NCI-H146 (cell line): ENCODE measurements at places on chromosomes 2 and 18.

DNA sequence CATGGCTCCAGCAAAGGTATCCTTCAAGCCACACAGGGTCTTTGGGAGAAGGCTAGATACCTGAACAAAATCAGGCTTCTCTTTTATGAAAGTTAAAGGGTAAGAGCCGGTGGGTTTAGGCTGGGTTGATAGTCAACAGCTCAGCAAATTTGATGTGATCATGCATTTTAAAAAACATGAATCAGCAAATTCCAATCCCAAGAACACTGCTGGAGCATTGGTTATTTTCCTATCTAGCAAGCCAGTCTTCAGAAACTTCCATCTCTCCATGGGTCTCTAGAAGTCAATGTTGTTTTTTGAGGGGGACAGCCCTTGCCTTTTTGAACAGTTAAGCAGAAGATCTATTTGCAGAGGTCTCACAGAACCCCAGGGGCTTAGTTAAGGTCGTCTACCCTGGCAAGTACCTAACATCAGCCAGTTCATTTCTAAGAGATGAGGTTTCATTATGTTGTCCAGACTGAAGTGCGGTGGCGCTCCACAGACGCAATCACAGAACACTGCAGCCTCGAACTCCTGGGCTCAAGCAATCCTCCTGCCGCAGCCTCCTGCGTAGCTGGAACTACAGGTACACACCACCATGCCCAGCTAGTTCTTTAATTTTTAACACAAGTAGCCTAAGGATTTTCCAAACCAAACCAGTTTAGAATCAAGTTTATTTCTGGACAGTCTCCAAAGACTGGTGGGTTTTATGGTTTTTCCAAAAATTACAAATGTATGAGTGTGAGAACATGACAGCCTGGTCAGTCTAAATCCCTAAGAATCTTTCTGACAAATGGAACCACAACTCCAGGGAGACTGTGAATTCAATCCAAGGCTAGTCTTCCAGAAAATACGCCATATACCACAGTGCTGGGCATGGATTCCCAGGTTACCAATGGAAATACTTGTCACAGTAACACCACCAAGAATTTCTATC lies 4.1 kb upstream of the ZCCHC2 start:
- no peak for DNase-seq

GRCh38 chr18:58581265-58581664 lies 47.6 kb downstream of the ALPK2 start:
- DNase-seq: peak; percentile 30

DNA sequence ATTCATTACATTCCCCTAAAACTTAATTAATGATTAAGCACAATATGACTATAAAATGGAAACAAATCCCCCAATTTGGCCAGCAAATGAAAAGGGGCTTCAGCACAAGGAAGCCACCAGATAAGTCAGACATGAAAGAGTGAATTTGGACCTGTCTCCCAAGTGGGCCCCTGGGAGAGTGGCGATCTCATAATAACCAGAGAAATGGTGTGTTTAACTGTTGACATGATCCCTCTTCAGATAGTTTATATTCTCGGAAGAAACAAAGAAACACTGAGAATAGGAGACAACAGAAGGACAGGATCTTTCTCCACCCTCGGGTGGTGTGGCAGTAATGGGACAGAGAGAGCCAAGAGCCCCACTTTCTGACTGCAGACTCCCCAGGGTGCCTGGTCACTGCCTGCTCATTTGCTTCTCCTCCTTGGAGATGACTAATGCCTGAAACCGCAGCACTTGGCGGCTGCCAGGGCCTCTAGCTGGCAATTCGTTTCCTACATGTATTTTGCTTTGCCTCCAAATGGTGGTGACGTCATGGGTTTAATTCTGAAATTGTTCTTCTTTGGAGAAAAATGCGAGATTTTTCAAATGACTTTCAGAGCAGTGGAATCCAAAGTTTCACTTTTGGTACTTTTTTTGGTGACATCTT lies 46.4 kb upstream of the SPP2 start:
- no peak for DNase-seq

GRCh38 chr2:183081911-183082310 lies 3.4 kb downstream of the DUSP19 start:
- DNase-seq: no peak

DNA sequence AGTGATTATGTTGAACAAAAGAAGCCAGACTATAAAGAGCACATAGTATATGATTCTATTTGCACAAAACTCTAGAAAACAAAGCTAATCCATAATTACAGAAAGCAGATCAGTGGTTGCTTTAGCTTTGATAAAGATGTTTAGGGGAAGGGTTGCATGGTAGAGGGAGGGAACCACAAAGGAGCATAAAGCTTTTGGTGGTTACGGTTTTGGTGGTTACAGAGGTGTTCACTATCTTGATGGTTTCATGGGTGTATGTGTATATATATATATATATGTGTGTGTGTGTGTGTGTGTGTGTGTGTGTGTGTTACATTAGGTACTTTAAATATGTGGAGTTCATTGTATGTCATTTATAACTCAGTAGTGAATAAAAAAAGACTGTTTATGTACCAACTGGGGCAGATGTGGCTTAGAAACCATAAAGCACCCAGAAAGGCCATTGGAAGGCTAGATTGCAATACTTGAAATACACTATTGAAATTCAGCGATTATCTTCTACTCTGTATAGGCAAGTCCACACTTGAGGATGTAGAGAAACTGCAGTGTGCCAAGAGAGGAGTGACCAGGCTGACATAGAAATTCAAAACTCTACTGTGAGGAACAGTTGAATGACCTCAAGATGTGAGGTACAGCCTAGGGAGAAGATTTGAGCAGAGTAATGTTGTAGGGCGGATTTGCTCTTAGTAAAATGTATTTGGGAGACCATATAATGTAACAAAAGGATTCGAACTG lies 60.6 kb downstream of the CAB39 start:
- DNase-seq: no peak

DNA sequence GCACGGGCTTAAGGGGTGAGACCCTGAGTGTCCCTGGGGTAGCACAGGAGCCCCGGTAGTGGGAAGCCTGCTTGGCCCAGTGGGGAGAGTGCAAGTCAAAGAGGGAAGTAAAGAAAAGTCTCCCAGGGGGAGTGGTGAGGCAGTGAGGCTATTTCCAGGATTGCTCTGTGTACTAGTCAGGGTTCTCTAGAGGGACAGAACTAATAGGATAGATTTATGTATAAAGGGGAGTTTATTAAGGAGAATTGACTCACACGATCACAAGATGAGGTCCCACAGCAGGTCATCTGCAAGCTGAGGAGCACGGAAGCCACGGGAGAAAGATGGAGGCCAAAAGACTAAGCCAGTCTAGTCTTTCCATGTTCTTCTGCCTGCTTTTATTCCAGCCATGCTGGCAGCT lies 45.5 kb downstream of the CMPK2 start:
- no peak for DNase-seq

GRCh38 chr2:42050010-42050702 lies 2.3 kb downstream of the PKDCC start:
- DNase-seq: no peak

DNA sequence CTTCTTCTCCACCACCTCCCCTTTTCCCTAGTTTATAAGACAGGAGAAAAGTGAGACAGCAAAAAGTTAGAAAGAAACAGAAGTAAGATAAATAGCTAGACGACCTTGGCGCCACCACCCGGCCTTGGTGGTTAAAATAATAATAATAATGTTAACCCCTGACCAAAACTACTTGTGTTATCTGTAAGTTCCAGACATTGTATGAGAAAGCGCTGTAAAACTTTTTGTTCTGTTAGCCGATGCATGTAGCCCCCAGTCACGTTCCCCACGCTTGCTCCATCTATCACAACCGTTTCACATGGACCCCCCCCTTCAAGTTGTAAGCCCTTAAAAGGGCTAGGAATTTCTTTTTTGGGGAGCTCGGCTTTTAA lies 1.5 kb upstream of the BUB1 start:
- no peak for DNase-seq

GRCh38 chr18:13716916-13717315 lies 9.4 kb downstream of the FAM210A start:
- DNase-seq: no peak

- no peak for DNase-seq
These were observed 187.1 kb downstream of the NRP2 start for GRCh38 chr2:205869439-205869838.

DNA sequence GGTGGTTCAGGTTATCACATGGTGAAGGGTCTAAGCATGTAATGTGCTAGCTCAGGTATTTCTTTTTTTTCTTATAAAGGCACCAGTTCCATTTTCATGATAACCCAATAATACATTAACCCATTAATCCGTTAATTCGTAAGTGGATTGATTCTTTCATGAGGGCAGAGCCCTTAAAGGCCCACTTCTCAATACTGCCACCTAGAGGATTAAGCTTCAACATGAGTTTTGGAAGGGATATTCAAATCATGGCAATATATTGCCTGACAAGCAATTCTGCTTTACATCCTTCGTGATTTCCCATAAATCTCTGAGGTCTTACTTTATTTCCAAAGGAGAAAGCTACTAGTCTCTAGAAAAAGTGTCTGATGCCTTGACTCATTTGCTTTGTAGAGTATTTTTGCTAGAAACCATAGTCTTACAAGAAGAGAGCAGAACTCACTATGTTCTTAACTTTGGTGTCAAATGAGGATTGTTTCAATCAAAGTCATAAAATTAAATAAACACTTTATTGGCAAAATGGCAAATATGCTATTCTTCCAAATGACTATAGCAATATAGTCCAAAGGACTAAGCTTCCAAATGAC lies 271.3 kb downstream of the KCNS3 start:
- DNase-seq: peak; percentile 18

GRCh38 chr2:120206022-120206581 lies 17.1 kb downstream of the TMEM185B start:
- DNase-seq: peak; percentile 21

DNA sequence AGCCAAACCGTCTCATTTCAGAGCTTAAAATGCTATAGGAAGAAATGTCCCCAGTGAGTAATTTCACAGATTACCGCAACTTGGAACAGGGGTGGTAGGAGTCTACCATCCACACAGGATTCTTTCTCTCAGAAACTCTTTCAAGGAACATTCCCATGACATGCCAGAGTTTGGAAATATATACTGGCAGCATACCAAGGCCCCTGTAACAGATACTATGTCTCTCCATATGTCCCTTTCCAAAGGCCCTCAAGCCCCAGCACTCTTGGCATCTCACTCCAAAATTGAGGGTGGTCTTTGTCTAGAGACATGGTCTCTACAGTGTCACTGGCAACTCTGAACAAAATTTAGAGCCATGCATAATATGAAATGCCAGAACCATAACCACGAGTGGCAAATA lies 11.0 kb downstream of the FIGLA start:
- DNase-seq: no peak

GRCh38 chr2:141384676-141385075 lies 746.1 kb downstream of the LRP1B start:
- DNase-seq: no peak

DNA sequence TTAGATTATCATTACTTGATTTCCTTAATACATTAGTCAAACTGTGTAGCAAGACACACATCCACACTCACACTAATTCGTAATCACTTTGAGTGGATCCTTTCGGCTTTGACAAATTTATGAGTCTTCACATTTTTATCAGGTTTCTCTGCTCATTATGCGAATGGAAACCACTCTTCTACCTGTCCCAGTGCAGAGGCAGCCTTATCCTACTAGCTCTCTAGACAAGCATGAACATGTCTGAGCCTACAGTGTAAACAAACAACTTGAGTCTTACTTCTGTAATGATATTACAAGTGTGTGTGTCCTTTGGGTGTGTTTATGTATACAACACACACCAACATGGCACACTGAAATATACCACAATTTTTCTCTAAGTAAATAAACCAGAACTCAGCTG lies 361.9 kb upstream of the CHST9 start:
- no peak for DNase-seq

- no peak for DNase-seq
These were observed 15.7 kb downstream of the ZEB2 start for GRCh38 chr2:144504218-144504641.

GRCh38 chr18:63266888-63267790 lies 52.4 kb downstream of the BCL2 start:
- no peak for DNase-seq

GRCh38 chr2:220300806-220301205 lies 673.4 kb downstream of the SLC4A3 start:
- DNase-seq: no peak

DNA sequence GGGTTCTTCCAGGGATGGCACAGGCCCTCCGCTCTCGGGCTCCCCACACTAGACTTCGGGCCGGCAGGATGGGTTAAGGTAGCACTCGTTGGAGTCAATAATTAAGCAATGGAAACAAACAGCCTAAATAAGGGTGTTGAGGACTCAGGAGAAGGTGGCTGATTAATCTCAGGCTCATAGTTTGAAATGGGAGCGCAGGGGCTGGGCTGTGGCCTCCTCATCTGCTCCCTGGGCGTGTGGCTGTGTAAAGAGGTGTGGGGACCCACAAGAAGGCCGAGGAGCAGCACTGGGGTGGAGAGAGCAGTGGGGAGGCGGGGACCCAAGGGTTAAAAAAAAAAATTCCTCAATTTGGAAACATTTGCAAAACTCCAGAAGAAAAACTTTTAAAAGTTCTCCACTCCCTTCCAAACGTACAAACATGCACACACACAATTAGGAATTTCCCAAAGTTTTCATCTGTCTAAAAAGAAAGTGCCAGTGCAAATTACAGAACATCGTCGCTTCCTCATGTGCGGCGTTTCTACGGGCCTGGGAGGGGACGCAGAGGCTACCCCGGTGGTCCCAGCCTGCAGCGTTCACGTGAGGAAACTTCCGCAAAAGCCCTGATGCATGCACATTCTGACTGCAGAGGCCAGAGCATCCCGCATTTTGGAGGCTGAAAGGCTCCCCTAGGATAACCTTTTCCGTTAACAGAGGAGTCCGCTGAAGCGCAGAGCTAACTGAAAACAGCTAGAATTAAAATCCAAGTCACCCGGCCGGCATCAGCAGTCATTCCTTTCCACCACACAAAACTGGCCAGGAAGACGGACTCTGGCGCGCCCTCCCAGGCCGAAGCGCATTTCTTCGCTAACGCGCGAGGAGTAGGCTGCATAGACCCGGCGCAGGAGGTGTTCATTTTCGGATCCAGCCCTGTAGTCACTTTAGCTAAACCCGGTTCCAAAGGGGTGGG lies 1.0 kb upstream of the TUBB6 start:
- DNase-seq: no peak

- DNase-seq: no peak
These were observed 2.3 kb downstream of the PTGR3 start for GRCh38 chr18:75206452-75207309.

DNA sequence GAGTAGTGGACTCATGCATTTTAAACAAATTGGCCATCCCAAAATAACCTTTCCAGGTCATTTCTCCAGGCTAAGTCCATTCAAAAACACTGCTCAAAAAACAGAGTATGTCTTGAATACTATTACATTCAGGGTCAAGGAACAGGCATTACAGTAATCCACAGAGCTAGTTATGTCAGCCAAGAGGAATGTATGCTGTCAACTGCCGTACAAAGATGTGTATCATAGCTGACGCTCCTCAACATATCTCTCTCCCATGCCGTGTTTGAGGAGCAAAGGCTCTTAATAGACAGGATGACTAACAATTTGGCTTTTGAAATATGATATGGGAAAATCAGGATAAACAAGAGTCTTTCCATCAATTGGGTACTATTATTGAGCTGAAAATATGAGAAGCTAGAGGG lies 68.8 kb upstream of the KCTD1 start:
- DNase-seq: no peak
